Activated CD4-positive, alpha-beta memory T cell treated with anti-CD3 and anti-CD28 coated beads, Interleukin-2, amount 10 ng/mL, durations not matched to agents 7 days and 5 days (primary cell): ENCODE measurements at places on chromosomes 13 and 19.

DNA sequence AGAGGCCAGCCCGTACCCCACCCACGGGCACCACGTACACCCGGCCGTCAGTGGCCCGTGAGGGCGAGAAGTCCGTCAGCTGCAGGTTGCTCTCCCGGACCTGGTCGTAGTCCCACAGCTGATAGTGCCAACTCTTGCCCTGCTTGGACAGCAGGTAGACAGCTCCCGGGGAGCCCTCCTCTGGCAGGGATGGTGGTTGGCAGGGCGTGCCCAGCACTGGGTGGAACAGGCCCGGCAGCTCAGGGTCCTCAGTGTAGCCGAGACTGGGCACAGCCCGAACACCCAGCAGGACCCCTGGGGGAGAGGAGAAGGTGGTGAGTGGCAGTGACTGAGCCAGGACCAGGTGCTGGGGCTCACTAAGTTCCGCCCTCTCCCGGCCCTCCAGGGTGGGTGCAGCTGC lies 7.8 kb downstream of the ACTMAP start:
- no peak for DNase-seq
- no peaks in the 10 kb centered on the region for H3K27me3 ChIP-seq
- H3K4me3 ChIP-seq: no peak overlapping the region
- H3K36me3 ChIP-seq: peaks cover 8% of the 10 kb centered on the region

DNA sequence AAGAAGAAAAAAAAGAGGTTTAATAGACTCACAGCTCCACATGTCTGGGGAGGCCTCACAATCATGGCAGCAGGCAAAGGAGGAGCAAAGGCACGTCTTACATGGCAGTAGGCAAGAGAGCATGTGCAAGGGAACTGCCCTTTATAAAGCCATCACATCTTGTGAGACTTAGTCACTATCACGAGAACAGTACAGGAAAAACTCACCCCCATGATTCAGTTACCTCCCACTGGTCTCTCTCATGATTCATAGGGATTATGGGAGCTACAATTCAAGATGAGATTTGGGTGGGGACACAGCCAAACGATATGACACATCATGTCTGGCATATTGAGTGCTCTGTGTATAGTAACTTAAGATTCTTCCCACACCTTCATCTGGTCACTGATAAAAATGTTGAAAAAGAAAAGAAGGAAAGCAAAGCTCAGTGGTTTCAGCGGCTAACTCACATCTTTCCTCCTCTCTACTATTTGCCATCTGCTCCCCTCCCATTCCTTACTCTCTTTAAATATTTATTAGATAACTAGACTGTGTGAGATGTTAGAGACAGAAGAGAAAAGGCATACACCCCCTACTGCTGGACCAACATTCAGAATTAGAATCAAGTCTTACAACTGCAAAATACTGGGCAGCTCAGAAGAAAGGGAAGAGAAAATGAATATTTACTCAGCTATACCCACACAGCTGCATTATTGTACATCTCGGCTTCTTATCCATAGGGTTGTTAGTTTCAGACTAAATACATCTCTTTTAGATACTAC lies 60.1 kb upstream of the AKAP11 start:
- no peak overlapping the region for H3K27ac ChIP-seq
- H3K4me1 ChIP-seq: no peaks in the 10 kb centered on the region
- H3K4me3 ChIP-seq: no peak overlapping the region
- no peak for DNase-seq
- H3K27me3 ChIP-seq: no peaks in the 10 kb centered on the region

DNA sequence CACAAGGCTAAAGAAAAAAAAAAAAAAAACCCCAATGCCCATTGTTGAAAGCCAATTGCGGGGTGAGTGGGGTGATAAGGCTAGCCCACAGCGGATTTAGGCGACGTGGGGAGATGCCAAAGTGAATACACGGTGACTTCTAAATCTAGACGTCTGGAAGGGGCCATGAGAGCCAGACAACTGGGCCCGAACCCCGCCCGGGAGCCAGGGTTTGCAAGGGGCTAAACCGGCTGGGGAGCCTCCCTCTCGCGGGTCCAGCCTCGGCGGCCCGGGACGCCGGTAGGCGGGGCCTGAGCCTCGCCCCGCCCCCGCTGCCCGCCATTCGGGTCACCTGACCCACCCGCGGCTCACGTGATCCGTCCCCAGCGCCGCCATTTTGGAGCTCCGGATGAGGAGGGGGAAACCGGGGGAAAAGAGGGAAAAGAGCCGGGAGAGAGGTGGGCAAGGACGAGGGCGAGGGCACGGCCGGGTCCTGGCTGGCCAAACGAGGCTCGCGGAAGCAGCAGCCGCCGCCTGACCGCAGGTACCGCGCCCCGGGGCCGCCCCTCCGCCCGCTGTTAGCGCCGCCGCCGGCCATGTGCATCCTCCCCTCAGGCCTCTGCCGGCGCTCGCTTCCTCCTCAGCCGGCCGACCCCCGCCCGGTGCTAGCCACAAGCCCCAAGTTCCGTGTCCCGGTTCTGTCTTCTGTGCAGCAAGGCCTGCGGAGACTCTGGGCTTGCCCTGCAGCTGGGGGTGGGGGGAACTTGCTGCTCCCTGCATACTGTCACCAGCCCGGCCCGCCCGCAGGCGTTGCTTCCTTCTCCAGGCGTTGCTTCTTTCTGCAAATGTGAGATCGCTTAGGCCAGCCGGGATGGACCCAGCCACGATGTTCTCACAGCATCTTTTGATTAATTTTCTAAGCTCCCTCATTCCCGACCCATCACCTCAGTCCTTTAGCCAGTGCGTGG lies at the start of gene ZNF507:
Gene ZNF507, plus strand, starts transcription at position 350 of the 947 bp plus-strand sequence. CDS start 7,221 bp downstream, outside the sequence.
- H3K27me3 ChIP-seq: peaks cover 10% of the 10 kb centered on the region
- DNase-seq: peak; percentile 88
- H3K4me3 ChIP-seq: peak within 1 kb of the TSS; percentile 98
- peaks cover 32% of the 10 kb centered on the region for H3K36me3 ChIP-seq

DNA sequence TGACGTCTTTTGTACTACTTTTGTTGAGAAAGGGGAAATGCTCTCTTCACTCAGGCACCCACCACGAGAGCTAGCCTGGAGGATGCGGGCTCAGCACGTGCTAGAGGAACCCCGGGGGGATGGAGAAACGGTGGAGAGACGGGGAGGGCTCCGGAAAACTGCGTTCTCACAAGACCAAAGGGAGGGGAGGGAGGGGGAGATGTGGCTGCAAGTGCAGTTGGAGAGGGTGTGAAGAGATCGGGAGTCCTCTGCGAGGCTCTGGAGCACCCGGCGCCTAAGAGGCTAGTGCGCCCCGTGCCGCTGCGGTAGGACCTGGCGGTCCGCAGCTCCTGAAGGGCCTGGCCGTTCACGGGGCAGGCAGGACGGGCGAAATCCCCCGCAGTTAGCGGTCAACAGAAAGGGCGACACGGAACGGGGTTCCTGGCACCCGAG lies 43.4 kb upstream of the XPO4 start:
- no peak for DNase-seq
- H3K4me1 ChIP-seq: peaks cover 12% of the 10 kb centered on the region
- H3K36me3 ChIP-seq: no peaks in the 10 kb centered on the region
- no peak overlapping the region for H3K27ac ChIP-seq
- H3K27me3 ChIP-seq: peaks cover 40% of the 10 kb centered on the region

DNA sequence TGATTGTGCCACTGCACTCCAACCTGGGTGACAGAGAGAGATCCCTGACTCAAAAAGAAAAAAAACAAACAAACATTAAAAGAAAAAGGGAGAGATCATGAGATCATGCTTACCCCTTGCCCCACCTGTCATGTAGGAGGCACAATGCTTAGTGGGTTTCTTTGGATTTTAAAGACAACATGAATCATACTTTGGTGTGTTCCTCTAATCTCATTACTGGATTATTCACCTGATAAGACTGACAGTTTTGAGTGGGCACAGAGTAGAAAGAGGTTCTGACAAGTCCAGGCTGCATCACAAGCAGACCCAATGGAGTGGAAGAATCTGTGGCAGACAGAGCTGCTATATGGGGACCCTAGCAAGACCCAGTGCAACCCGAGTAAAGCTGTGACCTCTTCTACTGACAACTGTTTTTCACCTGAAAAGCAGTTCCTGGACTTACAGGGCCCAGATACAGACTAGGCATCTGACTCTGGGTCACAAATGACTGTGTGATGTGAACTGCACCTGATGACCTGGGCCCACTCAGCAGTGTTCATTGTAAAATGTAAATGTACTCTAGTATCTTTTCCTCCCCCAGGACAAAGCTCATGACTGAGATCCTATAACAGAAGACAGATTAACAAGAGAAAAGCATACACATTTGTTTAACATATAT lies 28.9 kb upstream of the USP12 start:
- peaks cover 5% of the 10 kb centered on the region for H3K36me3 ChIP-seq
- no peak overlapping the region for H3K27ac ChIP-seq
- no peaks in the 10 kb centered on the region for H3K27me3 ChIP-seq
- no peak overlapping the region for H3K4me3 ChIP-seq
- H3K4me1 ChIP-seq: peaks cover 18% of the 10 kb centered on the region

GRCh38 chr13:43482026-43482425 lies 304.7 kb downstream of the ENOX1 start:
- no peak for DNase-seq
- no peaks in the 10 kb centered on the region for H3K36me3 ChIP-seq
- H3K27me3 ChIP-seq: peaks cover 6% of the 10 kb centered on the region
- H3K4me1 ChIP-seq: peaks cover 4% of the 10 kb centered on the region
- no peak overlapping the region for H3K4me3 ChIP-seq

- H3K27ac ChIP-seq: no peak overlapping the region
- peaks cover 95% of the 10 kb centered on the region for H3K4me1 ChIP-seq
- H3K4me3 ChIP-seq: no peak overlapping the region
- no peaks in the 10 kb centered on the region for H3K27me3 ChIP-seq
Observed at GRCh38 chr19:15289673-15290072, 42.7 kb downstream of the BRD4 start.

DNA sequence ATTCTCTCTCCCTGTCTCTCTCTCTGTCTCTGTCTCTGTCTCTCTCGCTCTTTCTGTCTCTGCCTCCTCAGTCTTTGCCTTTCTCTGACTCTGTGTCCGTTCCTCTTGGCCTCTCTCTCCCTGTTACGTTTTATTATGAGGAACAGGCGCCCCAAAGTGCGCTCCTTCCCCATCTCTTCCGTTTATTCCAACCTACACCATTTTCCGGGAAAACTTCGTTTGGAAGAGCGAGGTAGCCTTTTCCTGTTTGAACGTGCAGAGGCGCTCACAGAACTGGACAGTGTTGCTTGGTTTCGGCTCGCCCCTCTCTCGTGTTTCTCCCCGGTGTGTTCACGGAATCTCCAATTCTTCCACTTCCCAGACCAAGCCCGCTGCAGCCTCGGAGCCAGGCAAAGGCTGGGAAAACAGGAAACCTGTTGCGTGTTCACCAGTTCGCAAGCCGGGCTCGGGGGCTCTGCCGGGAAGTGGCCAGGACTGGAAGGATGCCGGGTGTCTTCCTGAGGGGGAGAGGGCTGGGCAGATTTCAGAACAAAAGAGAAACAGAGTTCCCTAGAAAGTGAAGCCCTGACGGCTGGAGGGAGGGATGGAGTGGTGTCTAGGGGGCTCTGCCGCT lies 605 bp downstream of the TMEM255B start:
- H3K27me3 ChIP-seq: peaks cover 55% of the 10 kb centered on the region
- peak overlapping the region; percentile 82 for H3K4me3 ChIP-seq
- H3K4me1 ChIP-seq: peaks cover 17% of the 10 kb centered on the region
- DNase-seq: no peak
- H3K36me3 ChIP-seq: no peaks in the 10 kb centered on the region

DNA sequence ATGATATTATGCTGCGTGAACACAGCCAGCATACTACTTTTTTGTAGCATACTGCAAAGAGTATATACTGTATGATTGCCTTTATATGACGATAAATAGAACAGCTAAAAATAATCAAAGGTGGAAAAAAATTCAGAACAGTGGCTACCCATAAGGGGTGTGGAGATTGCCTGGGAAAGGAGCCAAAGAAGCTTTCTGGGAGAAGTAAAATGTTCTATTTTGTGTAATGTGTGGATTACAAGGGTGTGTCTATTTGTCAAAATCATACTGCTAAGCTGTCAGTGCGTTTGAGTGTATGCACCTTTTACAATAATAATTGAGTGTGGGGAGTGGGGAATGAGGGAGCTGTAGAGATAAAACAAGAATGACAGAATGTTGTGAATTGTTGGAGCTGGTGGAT lies 45.2 kb upstream of the MTIF3 start:
- no peak for DNase-seq
- H3K36me3 ChIP-seq: no peaks in the 10 kb centered on the region
- no peaks in the 10 kb centered on the region for H3K4me1 ChIP-seq
- H3K27me3 ChIP-seq: no peaks in the 10 kb centered on the region
- no peak overlapping the region for H3K4me3 ChIP-seq

- peak overlapping the region; percentile 98 for H3K4me3 ChIP-seq
- DNase-seq: no peak
- H3K36me3 ChIP-seq: peaks cover 65% of the 10 kb centered on the region
- H3K27me3 ChIP-seq: no peaks in the 10 kb centered on the region
- peak overlapping the region; percentile 98 for H3K27ac ChIP-seq
Observed at GRCh38 chr19:46785054-46785979, 3.1 kb downstream of the SLC1A5 start.

DNA sequence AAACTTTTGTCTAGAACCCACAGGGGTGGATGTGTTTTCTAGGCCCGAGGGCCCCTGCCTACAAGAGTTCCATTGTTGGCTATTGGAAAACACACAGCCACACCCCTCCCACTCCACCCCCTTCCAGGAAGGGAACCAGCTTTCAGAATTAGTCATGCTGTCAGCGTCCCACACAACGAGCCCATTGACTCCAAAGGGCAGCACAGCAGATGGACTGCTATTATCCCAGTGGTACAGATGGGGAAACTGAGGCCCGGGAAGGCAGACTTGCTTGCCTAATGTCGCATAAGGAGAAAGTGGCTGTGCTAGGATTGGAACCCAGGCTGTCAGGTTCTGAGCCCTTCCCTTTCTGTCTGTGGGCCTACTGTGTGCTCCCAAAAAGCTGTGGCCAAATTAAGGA lies 8.1 kb upstream of the FXYD3 start:
- no peaks in the 10 kb centered on the region for H3K27me3 ChIP-seq
- H3K4me3 ChIP-seq: no peak overlapping the region
- no peaks in the 10 kb centered on the region for H3K36me3 ChIP-seq
- H3K27ac ChIP-seq: no peak overlapping the region
- DNase-seq: no peak
- H3K4me1 ChIP-seq: peaks cover 5% of the 10 kb centered on the region

DNA sequence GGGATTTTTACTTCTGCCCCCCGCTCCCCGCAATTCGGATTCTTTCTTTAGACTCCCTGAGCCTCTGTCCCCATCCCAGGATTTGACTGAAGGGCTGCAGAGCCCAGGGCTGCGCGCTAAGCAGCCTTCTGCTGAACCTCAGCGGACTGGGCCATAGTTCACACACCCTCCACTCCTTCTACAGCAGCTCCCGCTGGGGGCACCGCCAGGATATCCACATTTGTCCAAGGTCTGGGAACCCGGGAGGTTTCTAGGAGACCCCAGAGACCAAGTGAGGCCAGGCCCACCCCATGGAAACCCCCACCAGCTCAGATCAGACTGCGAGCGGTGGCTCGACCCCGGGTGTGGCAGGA lies 463.3 kb downstream of the ITGBL1 start:
- H3K36me3 ChIP-seq: no peaks in the 10 kb centered on the region
- no peak overlapping the region for H3K4me3 ChIP-seq
- no peak overlapping the region for H3K27ac ChIP-seq
- peaks cover 45% of the 10 kb centered on the region for H3K27me3 ChIP-seq
- no peaks in the 10 kb centered on the region for H3K4me1 ChIP-seq
- DNase-seq: no peak
